ENCODE measurements at places on chromosomes 7 and 10.

DNA sequence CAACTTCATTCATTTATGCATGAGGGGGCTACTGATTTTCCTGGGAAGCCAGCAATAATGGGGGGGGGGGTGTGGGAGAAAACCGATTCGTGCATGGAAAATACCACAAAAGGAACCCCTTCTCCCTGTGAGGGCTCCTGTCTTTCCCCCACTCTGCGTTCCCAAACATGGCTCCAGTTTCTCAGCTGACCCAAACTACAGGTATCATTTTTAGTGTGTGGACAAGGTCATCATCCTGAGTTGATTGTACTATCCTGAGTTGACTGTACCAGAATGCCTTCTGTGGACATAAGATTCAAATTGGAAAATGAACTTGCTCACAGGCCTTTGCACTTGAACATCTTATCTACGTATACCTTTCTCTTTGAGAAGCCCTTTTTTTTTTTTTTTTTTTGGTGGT, 49.9 kb downstream of the ZRANB1 start:
- no peak for DNase-seq

DNA sequence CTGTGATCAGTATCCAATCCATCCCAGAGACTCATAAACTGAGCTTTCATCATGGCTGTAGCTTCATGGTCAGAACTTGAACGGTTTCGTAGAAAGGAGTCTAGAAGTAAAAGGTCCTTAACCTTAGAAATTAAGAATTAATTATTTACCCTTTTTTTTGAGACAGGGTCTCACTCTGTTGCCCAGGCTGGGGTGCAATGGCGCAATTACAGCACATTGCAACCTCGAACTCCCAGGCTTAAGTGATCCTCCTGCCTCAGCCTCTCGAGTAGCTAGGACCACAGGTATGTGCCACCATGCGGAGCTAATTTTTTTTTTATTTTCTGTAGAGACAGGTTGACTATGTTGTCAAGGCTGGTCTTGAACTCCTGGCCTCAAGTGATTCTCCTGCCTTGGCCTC, 41.7 kb downstream of the ATAD1 start:
- DNase-seq, result no peak

GRCh38 chr7:81161451-81162075, 242.7 kb upstream of the SEMA3C start:
- DNase-seq, result no peak

GRCh38 chr7:46996972-46997371, 584.9 kb downstream of the TNS3 start:
- DNase-seq, result no peak

DNA sequence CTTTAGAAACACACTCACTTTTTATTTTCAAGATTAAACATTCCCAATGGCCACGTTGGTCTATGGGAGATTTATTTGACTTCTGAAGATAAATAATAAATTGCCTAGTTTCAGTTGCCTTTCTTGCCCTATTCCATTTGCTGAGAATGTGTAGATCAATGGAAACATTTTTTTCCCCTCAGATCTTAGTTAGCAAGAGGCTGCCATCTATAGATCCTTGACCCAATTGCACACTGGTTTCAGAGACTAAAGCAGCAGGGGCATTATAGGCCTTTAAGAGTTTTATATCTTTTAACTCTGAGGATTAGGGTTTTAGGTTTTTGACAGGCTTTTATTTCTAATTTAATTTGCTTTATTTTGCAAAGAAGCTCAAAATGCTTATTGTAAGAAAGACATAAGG, 163.2 kb upstream of the GPR26 start:
- no peak for DNase-seq

- no peak for DNase-seq
Measured at GRCh38 chr7:116951366-116952292, 1.7 kb upstream of the ST7 start.

- no peak for DNase-seq
Measured at GRCh38 chr10:4080225-4080805, 295.3 kb upstream of the KLF6 start.

GRCh38 chr7:124667312-124668153, 98.1 kb downstream of the GPR37 start:
- DNase-seq, result no peak

DNA sequence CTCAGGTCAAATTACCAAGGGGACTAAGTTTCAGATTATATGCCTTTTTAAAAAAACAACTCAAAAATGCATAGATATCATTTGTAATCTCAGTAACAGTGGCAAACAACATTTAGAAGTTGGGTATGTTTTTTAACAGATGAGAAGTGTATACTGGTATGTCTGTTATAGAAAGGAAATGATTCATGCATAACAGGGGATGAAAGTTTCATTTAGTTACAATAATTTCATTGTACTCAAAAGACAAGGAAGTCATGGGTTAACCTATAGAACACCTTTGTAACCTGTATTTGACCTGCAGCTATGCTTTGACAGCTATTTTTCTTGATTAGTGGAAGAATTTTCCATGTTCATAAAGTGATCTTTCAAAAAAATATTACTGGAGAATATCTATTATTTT, 35.4 kb upstream of the FAM133B start:
- no peak for DNase-seq

DNA sequence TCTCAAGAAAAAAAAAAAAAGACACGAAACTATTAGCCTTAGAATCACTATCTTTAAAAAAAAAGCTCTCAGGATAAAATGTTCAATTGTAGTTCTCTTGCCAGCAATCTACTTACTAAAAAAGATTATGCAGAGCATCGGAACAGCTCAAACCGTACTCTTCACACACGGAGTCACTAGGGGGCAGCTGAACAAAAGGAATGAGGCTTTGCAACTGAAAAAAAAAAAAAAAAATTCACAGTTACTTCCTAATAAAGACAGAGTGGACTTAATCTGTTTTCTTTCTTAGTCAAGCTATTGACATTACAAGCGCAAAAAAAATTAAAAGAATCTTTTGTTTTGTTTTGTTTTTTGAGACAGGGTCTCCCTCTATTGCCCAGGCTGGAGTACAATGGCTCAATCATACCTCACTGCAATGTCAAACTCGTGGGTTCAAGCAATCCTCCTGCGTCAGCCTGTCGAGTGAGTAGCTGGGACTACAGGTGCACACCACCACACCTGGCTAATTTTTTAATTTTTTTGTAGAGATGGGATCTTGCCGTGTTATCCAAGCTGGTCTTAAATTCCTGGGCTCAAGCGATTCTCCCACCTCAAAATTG, 11.5 kb downstream of the PMS2 start:
- no peak for DNase-seq

- DNase-seq, result no peak
Measured at GRCh38 chr10:23015021-23015707, 80.2 kb upstream of the MSRB2 start.

DNA sequence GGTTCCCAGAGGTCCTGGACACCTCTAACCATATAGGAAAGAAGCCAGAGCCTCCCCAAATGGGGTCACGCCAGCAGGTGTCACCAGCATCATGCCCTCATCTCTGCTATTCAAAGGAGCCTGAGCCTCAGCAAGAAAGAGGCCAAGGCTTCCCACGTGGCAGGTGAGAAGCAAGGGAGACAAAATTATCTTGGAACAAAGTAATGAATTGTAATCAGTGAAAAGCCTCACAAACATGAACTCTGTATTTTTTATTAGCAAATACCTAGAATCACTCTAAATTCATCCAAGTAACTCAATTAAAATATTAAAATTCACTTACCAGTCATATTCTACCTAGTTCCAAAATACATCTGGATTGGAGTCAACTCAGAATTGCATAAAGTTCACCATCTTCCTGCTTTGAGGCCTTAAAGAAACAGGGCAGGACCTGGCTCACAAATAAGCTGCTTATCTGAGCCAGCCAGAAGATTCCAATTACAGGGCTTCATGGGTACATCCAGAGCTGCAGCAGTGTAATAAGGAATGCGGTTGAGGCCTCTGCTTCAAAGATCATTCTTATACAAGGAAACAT, 68.7 kb downstream of the SGMS1 start:
- DNase-seq, result no peak

- no peak for DNase-seq
Measured at GRCh38 chr7:82284936-82285519, 158.5 kb downstream of the CACNA2D1 start.

DNA sequence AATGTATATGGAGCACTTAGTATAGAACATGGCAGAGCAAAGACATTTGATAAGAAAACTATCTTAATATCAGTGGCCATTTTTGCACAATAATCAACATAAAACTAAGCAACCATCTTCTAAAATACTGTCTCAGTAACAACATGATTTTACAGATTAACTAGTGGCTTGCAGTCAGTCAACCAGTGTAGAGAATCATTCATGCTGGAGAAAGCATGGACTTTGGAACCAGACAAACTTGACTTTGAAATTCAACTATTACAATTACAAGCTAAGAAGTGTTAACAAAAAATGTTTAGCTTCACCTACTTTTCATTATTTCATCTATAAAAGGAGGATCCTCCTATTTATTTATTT, 27.7 kb downstream of the CUBN start:
- no peak for DNase-seq

Data from coronary artery (tissue), 2 donors.